ENCODE measurements at places on chromosomes 12 and 14.

DNA sequence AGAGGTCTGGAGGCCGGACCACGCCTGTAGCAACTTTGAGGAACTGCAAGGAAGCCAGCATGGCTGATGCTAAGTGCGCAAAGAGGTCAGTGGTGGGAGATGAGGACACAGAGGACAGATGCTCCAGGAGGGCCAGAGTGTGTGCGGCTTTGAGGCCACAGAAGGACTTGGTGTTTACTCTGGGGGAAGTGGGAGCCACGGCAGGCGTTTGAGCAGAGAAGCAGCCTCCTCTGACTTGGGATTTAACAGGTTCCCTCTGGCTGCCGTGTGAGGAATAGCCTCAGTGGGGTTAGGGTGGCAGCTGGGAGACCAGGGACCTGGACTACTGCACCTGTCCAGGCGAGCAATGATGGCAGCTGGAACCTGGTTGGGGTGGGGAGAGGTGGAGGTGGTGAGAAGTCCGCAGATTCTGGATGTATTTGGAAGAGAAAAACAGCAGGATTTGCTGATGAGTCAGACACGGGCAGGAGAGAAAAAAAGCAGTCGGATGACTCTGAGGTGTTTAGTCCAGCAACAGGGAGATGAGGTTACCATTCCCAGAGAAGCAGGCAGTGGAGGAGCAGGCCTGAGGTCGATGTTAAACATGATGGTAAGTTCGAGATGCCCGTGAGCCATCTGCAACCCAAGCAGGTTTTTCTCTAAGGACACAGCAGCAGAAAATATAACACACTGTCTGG, 143.5 kb downstream of the SCARB1 start:
- no peak for DNase-seq

DNA sequence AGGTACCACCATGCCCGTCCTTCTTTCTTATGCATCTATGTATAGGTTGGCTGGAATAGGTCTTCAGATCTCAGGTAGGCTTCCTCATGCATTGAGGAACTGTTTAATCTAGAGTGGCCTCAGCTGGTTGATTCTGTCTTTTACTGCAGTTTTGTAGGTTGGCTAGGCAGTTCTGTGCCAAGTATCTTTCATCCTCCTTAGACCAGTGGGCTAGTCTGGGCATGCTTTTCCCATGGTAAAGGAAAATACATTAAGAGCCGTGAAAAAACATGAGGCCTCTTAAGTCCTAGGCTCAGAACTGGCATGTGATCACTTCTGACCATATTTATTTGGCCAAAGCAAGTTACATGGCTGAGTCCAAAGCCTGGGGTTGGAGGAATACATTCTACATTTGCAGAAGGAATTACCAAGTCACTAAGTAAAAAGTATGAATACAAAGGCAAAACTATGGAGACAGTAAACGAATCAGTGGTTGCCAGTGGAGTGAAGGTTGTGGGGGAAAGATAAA, 137.3 kb downstream of the WIF1 start:
- DNase-seq: no peak

GRCh38 chr12:132161036-132161781, 17.0 kb downstream of the NOC4L start:
- DNase-seq: no peak

DNA sequence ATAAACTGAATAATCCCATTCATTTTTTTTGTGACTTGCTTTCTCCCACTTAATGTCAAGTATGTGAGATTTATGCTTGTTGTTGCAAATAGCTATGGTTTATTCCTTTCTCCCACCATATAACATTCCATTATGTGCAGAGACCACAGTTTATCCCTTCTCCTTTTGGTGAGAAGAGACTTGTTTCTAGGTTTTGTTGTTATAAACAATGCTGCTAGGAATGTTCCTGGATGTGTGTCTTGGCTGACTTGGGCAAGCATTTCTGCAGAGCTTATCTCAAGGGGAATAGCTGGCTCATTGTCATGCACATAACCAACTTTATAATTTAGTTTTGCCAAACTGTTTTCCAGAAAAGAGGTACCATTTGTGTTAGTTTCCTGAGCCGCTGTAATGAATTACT, 47.6 kb upstream of the PPP1CC start:
- DNase-seq: no peak

DNA sequence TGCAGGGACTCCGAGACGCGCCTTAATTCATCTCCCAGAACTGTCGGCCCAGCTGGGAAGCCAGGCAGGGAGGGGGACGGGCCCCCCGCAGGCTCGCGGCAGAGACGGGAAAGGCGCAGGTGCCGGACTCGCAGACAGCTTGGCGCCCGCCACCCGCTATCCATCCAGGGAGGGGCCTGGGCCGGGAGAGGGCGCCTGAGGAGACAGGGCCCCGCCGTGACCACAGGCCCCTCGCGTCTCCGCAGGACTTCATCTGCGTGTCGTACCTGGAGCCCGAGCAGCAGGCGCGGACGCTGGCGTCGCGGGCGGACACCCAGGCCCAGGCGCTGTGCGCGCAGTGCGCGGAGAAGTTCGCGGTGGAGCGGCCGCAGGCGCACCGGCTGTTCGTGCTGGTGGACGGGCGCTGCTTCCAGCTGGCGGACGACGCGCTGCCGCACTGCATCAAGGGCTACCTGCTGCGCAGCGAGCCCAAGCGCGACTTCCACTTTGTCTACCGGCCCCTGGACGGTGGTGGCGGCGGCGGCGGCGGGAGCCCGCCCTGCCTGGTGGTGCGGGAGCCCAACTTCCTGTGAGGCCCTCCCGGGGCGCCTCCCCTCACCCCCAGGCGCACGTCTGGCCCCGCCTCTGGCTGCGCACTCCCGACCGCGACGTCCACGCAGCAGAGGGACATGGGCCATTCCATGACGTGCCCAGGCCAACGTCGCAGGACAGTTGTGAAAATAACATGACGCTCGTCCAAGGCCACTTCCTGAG, 60.6 kb downstream of the LGMN start:
- no peak for DNase-seq

DNA sequence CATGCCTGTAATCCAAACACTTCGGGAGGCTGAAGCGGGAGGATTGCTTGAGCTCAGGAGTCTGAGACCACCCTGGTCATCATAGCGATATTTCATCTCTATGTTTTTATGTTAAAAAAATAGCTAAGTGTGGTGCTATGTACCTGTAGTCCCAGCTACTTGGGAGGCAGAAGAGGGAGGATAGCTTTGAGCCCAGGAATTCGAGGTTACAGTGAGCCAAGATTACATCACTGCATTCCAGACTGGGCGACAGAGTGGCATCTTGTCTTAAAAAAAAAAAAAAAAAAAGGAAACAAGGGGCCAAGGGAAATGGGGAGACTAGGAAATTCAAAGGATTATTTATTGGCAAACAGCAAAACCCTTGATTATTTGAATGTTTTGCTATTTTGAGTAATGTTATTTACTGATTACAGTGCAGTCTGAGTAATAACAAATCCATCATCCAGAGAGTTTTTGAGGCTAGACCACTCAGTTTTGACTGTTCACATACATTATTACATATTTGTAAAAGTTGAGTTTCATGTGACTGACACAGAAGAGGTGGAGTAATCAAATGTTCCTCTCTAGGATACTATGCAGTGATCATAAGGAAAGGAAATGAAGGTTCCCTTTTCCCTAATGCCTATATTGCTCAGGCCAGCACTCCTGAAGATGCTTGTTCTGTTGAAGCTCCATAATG, 40.8 kb downstream of the PRKCH start:
- no peak for DNase-seq

- DNase-seq: no peak
Measured at GRCh38 chr14:77615361-77616132, 890 bp downstream of the SPTLC2 start.

DNA sequence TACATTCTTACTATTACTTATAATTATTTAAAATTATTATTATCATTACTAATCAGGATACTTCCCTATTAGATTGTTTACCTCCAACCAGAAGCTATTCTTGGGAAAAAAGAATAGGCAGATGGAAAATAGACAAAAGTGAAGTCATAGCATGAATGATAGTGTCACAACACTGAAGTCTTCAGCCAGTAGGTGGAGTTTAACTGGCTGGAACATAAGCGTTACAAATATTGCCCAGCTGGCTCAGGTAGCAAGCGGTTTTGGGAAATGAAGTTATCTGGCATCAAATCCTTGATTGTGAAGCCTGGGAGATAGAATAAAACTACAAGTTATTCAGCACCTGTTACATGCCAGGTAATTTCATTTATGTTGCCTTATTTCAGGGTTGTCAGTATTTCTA, 762.9 kb downstream of the C12orf50 start:
- DNase-seq: no peak

- no peak for DNase-seq
Measured at GRCh38 chr14:21672116-21672515, 1.5 kb downstream of the OR4E1 start.

DNA sequence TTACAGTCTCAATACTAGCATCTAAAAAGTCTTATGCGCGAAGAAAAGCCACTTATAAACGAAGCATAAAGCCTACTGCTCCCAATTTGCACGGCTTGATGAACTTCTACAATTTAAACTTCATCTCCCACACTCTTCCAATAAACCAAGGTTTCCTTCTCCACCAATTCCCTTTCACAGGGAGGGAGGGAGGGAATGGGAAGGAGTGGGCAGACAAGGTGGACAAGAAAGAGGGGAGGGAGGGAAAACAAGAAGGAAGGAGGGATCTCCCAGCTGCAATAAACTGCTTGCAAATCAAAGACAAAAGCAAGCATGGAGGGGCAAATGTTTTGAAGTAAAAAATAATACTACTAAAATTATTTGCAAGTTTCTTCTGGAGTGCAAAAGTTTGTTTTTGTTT, 64.5 kb downstream of the MED13L start:
- no peak for DNase-seq

GRCh38 chr14:68792979-68793733, at the start of gene ZFP36L1:
Gene ZFP36L1, minus strand, starts transcription at chr14:68793067. Its CDS starts 129 bp downstream, at chr14:68792938.
- peak; percentile 95 for DNase-seq

GRCh38 chr12:108731105-108731865, at the start of gene CORO1C:
Gene CORO1C, minus strand, starts transcription at chr12:108731518. Its CDS starts 30,200 bp downstream, at chr12:108701318.
- DNase-seq: peak; percentile 79

- no peak for DNase-seq
Measured at GRCh38 chr14:34460841-34461240, 1.2 kb downstream of the SPTSSA start.

DNA sequence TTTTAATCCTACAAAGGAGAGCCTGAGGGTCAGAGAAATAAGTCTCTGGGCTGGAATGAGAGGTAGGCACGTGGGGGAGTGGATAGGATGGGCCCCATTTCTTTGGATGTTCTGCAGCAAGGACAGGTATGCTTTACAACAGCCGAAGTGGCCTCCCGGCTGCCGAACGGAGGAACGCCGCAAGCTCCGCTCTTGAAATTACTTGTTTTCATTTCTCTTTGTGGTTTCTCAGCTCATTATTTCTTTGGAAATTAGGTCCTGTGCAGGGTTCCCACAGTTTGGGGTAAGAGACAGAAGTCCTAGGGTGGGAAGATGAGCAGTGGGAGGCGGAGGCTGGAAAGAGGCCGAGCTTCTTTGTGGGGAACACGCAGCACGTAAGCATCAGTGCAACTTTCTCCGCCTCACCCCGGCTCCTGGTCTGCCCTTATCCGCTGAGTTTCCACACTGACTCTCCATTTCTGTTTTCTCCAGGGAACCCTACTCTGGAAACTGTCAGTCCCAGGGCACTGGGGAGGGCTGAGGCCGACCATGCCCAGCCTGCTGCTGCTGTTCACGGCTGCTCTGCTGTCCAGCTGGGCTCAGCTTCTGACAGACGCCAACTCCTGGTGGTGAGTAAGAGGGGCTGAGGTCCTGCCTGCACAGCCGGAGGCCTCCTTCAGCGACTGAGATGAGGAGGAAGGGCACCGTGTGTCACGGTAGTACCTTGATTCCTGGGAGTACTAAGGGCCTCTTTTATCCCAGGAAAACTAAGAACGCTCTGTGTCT, 2.0 kb downstream of the WNT5B start:
- no peak for DNase-seq

DNA sequence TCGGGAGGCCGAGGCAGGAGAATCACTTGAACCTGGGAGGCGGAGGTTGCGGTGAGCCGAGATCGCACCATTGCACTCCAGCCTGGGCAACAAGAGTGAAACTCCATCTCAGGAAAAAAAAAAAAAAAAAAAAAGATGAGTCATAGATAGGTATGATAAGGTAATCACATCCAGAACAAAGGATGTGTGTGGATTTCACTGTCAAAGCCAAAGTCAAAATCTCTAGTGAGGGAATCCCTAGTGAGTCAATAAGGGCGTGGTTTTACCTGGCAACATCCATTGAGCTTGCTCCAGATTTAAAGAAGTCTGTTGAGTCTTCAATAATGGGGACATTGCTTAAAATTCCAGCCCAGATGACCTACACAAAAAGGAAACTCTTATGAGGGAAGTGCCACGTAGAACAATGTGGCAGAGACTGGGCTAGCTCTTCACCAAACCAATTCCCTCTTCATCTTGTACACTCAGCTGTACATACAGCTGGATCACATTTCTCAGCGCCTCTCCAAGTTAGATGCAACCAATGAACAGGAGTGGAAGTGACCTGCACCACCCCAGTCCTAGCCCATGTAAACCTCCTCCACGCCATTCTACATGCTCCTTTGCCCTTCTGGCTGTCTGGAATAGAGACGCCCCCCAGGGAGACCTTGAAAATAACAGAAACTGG, 23.4 kb downstream of the ALDH1L2 start:
- DNase-seq: no peak

DNA sequence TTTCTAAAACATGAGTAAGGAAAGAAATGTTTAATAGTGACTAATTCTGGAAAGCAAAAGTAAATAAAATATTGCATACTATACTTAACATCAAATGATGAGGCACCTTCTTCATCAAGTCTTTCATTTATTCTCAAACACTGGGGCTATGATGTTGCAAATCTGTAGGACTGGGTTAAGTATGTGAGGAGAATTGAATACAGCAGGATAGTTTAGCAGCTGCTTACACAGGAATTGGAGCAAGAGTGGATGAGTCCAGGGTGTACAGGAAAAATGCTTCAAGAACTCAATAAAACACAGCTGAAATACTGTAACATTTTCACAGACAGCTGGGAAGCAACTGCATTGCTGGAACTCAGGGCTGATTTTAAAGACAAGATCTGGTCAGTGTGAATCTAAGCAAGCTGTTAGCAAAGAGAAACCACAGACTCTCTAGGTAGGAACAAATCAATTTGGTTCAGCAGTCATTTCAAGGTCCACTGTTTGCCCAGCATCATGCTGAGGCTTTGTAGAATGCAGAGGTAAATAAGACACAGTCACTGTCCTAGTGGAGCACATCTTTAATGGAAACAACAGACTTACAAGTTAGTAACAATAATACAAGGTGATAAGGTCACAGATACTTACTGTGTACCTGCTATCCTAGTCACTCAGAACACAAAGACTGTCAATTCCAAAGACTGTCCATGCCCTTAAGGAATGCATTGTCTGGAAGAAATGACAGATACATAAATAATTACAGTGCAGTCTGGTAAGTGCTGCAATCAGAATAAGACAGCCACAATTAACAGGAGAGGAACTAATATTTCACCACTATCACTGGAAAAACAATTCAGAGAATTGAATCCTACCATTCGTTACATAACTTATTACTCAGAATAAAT, 96.8 kb upstream of the DACT1 start:
- no peak for DNase-seq

- no peak for DNase-seq
Measured at GRCh38 chr12:24398605-24399004, 449.1 kb upstream of the SOX5 start.

DNA sequence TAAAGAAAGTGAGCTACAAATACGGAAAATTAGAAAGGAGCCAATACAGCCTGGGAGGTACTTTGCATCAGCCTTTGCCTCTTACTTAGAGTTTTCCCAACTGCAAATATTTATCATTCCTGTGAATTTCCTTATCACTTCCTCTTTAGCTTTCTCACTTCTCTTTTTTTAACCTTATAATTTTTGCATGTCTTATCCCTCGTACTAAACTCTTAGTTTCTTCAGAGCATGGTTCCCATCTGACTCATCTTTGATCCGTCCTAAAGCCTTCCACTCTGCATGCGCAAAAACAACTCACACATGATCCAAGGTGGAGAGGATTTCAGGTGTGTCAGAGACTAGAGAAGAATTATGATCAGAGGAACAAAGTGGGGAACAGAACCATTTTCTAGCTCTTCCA, 9.6 kb upstream of the SNAPC1 start:
- no peak for DNase-seq

Data from activated CD8-positive, alpha-beta memory T cell treated with anti-CD3 and anti-CD28 coated beads for 1 hour (primary cell).